ENCODE measurements at places on chromosomes 1 and 21.

GRCh38 chr1:235021815-235022214, 106.8 kb downstream of the TOMM20 start:
- DNase-seq = no peak

- no peak for DNase-seq
These were observed 24.1 kb upstream of the MYCL start for GRCh38 chr1:39925721-39926342.

DNA sequence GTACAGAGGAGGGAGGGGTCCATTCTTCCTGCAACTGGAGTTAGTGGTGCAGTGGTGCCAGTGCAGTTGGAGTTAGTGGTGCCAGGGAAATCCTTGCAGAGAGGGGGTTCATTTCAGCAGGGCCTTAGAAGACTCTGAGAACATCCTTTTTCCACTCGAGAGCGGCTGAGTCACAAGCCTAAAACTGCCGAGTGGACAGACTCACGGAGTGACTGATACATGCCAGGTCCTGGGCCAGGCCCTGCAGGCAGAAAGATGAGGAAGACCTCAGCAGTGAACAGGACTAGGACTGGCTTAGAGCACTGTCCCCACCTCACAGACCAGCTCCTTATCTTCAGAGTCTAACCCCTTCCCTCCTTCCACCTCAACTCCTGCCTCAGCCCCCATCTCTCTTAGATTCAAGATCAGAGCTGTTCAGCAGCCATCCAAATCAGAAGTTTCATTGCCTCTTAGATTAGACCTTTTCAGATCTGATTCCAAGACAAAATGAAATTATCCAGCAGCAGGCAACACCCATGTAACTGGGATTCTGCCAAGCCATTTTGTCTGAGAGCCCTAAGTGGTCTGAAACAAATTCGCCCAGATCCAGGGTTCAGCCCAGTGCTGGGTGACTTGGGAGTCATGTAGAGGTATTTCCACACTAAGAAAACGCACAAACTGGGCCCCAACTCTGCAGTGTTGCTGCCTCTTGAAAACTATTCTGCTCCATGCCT, 12.7 kb upstream of the IKBKE start:
- no peak for DNase-seq

DNA sequence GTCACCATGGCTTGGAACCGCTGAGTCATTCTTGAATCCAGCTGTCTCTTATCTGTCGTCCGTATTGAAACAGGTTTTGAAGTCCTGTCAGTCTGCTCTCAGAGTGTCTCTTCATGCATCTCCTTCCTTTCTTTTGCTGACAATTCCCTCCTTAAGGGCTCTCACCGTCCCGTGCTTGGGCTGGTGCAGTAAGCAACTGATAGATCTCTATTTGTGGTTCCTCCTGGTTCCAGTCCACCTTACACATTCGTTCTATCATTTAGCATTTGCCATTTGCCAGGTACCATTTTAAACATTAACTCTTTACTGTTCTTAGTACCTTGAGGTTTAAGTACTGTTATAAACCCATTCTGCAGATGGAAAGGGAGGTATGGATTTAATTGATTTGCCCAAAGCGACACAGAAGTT, 88.9 kb downstream of the DYRK1A start:
- no peak for DNase-seq

DNA sequence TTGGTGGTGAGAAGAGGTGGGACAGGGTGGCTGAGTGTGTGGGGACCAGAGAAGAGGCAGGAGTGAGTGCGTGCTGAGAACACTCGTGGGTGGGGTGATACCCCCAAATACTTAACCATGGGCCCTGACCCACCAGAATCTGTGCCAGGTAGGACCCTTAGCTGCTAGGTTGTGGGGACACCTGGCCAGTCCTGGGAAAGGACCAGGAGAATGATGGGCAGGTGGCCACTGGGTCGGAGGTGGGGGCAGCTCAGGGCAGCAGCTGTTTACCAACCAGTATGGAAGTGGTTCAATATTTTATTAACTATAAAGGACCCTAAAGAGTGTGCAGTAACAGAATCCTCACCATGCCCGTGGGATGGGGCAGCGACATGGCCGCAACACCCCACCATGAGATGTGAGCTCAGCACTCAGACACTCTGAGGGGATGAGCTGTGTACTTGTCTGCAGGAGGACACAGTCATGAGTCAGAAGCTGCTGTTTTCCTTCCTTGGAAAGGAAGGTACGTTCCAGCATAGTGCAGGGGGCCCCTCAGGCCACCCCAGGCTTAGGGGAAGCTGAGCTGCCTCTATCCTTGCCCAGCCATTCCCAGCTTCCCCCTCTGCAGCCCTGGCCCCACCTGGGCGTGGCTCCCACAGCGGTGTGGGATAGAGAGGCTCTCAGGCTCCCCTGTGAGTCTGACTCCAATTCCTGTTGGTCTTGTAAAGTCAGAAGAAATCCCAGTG, 25.4 kb downstream of the TEX35 start:
- DNase-seq = no peak

DNA sequence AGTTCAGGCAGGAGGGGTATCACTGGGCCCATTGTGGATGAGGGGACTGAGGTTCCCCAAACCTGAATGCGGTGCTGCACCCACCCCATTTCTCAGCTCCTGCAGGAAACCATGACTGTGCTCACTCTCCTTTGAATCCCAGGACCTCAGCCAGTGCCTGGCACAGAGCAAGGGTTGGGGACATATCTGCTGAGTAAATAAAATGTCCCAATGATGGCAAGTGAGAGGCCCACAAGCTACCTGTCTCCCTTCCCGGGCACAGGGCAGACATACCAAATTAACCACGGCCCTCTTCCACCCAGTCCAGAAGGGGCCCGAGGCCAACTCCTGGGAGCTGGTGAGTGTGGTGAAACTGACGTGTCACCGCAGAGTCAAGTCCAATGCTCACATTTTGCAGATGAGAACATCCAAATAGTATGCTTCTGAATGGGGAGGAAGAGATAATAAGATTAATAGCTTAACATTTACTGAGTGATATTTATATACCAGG, 97.6 kb downstream of the EPHB2 start:
- no peak for DNase-seq

DNA sequence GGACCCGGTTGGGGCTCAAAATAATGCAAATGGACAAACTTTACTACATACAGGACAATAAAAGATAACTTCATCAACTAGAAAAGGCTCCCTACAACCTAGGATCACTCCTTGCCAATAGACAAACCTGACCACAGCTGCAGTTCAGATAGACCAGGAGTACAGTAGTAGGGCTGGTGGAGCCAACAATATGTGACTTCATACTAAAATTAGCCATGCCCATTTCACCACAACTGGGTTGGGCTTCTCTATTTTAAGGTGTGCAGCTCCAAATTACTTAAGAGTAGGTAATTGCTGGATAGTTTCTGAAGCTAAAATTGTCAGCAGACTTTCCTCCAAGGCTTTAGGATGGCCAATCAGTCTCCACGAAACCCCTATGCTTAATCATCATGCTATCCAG, 3.9 kb downstream of the DENND1B start:
- no peak for DNase-seq

DNA sequence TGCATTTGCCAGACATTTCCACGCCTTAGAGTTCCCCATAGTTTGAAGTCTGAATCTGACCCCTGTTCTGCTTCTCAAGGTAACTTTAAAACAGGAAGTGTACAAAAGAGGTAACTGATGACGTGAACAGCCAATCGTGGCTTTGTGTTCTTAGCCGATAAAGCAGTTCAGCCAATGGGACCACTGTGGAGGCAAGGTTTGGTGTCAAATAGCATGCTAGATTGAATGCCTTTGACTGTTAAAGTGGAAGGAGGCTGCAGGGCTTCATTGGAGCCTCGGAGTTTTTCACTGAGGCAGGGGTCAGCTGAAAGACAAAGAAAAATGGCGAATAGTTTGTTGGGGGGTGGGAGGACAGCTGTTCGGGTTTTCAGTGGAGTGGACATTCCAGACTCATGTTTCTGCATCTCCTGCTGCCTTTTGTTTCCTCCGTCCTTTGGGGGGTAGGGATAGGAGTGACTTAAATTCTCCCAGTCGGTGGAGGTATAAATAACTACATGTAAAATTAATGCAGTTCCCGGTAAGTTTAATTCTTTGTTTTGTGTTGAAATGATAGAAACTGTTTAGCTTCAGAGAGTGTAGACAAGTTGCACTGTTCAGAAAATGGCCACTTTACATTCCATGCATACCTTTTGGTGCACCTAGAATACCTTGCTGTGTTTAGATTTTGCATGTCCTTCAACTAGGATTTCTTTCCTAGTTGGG, 17.7 kb downstream of the NFYC start:
- peak; percentile 57 for DNase-seq

GRCh38 chr1:209883341-209883971, 54.6 kb upstream of the SYT14 start:
- DNase-seq = no peak

GRCh38 chr1:231465051-231465450, 43.0 kb upstream of the EGLN1 start:
- DNase-seq = no peak

- no peak for DNase-seq
These were observed 841 bp downstream of the POFUT2 start for GRCh38 chr21:45286671-45287437.

DNA sequence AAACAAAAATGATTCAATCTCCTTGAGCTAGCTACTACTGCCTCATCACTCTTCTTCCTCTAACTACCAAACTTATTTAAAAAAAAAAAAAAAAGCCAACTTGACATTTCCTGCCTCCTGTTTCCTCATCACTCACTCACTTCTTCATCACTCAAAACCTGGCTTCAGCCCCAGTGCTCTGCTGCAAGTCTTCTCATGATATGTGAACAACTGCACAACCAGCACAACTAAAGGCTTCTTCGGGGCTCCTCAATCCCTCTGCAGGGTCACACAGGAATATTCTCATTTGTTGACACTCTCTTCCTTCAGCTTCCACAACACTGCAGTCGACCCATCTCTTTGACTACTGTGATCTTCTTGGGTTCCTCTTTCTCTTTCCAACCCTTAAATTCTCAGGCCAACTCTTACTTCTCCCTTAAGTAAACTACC, 7.6 kb downstream of the MTF1 start:
- no peak for DNase-seq

GRCh38 chr21:43270800-43271301, 102.0 kb downstream of the CRYAA start:
- DNase-seq = no peak

DNA sequence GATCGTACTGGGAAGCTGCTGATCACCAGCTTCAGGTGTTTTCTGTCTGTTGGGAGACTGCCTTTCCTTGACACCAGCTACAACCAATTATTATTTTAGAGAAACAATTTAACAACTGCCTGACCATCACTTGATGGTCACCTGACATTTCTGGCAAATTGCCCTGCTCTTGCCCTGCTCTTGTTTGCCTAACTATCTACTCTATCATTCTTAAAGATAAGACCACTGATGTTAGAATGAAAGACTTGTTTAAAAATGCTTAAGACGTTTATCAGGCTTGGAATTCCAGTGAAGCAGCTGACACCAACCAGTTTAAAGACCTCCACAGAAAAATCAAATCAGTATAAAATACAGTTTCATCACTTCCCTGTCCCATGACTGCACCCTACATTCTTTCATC, 423.3 kb upstream of the CAMK1G start:
- no peak for DNase-seq

DNA sequence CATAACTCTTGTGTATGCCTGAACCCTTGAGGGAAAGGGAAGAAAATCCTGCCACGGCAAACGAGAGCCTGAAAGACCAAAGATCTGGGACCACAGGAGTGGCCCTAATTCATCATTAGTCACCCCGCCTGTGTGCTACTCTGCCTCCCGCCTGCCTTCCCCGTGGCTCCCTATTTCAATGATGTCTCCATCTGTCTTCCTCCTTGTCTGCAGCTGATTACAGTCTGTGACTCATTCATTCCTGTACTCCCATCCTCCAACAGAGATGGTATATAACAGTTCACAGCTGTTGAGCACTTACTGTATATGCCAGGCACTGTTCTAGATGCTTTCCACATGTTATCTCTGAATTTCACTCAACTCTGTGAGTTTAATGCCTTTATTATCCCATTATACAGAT, 96.6 kb downstream of the SEC16B start:
- no peak for DNase-seq

GRCh38 chr1:9345922-9346321, 53.2 kb downstream of the SPSB1 start:
- no peak for DNase-seq

DNA sequence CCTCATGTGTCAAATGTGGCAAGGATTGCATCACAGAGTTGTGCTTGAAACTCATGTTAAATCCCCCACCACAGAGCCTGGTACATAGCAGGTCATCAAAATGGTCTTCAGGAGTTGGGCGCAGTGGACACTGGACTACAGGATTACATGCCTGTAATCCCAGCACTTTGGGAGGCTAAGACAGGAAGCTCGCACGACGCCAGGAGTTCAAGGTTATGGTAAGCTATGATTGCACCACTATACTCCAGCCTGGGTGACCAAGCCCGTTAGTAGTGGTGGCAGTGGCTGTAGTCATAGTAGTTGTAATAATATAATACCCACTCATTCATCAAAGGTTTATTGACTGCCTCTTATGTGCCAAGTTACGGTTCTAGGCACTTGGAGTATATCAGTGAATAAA, 123.4 kb upstream of the IRF2BP2 start:
- DNase-seq = no peak

- DNase-seq = no peak
These were observed 214.5 kb downstream of the KCNT2 start for GRCh38 chr1:196393742-196394141.

DNA sequence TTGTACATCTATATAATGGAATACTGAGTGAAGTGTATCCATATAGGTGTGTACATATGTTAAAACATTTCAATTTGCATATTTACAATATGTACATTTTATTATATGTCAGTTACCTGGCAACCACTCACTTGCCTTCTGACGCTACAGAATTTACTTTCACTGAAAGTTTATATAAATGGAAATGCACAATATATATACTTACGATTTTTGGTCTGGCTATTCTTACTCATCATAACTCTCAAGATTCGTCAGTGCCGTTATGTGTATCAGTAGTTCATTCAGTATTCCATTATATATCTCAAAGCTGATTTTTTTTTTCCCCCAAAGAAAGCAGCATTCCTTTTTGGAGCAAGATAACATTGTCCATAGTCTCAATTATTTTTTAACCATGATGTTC, 138.2 kb downstream of the PCBP3 start:
- no peak for DNase-seq

DNA sequence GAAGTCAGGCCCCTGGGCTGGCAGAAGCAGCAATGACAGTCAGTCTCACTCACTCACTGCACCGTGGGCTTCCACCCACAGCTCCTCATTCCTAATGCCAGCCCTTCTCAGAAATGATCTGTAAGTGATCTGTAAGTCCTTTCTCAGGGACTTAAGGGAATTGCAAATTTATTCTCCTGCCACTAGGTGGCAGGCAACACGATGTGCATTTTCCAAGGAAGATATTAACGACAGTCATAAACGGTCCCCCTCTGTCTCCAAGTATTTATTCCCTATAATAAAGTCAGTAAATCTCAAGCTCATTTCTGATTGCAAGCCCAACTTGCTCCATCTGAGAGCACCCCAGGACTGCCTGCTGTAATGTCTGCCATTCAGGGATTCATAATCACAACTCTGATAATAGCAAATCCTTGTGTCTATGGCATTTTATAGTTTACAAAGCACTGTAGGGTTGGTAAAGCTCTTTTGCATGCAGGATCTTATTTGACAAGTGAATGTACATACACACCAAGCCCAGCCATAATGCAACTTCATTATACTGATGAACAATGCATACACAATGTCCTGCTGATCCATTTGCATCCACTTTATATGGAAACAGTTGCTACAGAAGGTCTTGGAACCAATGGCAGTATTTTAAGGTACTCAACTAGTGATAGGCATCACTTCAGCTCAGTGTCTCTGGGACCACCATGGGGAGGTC, 380.5 kb upstream of the CAMK1G start:
- DNase-seq = no peak

Measured in stimulated activated CD4-positive, alpha-beta T cell treated with anti-CD3 and anti-CD28 coated beads, Interleukin-1b, Interleukin-23, amount 100 ng/mL, for 4 hours (primary cell).